ENCODE measurements at places on chromosomes 11 and 22.

- no peak for DNase-seq
Observed at GRCh38 chr22:46763051-46763705, 728 bp downstream of the TBC1D22A start.

- no peak for DNase-seq
Observed at GRCh38 chr11:28342716-28343115, 234.5 kb downstream of the METTL15 start.

GRCh38 chr22:44371741-44372525 lies 59.2 kb upstream of the SHISAL1 start:
- DNase-seq = no peak

DNA sequence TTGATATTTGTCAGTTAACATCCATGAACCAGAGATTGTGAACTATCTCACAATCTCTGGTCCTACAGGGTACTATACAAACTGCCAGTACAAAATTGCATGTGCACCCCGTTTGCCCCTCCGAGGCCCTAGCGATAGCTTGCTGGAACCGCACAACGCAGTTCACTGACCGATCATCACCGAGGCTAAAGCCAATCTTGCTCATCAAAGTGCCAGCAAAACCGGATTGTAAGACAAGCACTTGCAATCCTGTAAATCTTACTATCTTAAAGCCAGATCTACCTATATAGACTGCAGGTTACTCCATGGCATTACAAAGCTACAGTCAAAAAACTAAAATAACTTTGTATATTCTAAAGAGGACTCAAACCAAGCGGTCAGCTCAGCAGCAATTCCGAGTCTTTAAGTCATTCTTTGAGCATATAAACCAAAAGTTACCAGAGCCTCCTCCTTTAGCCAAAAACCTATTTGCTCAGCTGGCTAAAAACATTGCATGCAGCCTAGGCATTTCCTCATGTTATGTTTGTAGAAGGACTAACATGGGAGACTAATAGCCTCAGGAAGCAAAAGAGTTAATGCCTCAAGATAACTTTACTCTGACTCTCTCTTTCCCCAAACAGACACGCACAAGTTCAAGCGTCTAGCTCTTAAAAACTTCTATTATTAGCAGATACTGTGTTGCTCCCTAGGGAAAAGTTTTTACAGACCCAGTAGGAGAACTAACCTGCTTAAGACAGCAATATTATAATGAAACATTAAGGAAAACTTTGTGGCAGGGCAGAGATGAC lies 30.7 kb upstream of the CPT1A start:
- no peak for DNase-seq

- DNase-seq = no peak
Observed at GRCh38 chr11:11480971-11481370, 127.9 kb upstream of the CSNK2A3 start.

- no peak for DNase-seq
Observed at GRCh38 chr11:12123273-12123672, 12.9 kb downstream of the MICAL2 start.

DNA sequence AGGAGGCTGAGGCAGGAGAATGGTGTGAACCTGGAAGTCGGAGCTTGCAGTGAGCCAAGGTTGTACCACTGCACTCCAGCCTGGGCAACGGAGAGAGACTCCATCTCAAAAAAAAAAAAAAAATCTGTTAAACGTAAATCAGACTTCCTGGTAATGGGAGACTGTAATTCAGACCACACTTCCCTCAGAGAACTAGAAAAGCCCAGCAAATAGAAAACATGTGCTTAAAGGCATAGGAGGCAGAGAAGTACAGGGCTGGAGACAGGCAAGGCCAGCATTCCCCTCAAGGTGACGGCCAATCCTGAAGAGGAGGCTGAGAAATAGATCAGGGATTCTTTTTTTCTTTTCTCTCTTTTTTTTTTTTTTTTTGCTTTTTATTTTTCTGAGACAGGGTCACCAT lies 8.2 kb downstream of the GGT5 start:
- no peak for DNase-seq

DNA sequence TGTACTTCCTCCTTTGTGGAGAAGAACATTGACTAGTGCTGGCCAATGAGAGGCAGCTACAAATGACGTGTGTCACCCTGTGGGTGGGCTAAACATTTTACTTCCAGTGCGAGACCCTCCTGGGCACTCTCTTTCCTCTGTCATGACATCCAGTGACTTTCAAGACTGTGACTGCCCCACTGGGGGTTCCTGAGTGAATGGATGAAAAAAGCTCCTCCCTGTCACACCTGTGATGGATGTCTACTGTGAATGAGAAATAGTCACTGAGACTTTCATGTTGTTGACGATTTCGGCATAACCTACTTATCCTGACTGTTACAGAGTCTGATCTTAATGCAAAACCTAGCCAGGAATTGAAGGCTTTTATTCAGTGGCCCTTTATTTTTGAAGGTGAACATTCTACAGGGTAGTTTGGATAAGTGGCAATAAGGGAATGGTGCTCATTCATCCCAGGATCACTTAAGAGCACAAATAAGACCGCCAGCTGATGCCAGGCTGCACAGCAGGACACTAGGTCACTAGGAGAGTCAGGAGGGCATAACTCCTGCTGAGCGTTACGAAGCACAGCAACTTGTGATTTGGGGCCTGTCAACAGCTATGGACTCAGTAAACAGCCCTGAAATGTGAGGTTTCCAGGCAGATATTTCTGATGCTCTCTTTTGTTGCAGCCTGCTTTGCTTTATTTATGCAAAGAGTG lies 636.6 kb downstream of the NTM start:
- no peak for DNase-seq

GRCh38 chr22:36075230-36075629 lies 46.6 kb upstream of the RBFOX2 start:
- no peak for DNase-seq

GRCh38 chr11:76588455-76589325 lies 81.9 kb downstream of the LRRC32 start:
- DNase-seq = no peak

Measured in T follicular helper cell (primary cell).